Stimulated activated CD4-positive, alpha-beta T cell treated with anti-CD3 and anti-CD28 coated beads, TNF-alpha, amount 100 ng/mL, for 24 hours (primary cell): ENCODE measurements at places on chromosomes 5 and 9.
A peak's percentile ranks its signal among the peaks of the same experiment; 100 is the strongest.

- DNase-seq, result no peak
Measured at GRCh38 chr5:32339198-32339597, 26.5 kb upstream of the MTMR12 start.

DNA sequence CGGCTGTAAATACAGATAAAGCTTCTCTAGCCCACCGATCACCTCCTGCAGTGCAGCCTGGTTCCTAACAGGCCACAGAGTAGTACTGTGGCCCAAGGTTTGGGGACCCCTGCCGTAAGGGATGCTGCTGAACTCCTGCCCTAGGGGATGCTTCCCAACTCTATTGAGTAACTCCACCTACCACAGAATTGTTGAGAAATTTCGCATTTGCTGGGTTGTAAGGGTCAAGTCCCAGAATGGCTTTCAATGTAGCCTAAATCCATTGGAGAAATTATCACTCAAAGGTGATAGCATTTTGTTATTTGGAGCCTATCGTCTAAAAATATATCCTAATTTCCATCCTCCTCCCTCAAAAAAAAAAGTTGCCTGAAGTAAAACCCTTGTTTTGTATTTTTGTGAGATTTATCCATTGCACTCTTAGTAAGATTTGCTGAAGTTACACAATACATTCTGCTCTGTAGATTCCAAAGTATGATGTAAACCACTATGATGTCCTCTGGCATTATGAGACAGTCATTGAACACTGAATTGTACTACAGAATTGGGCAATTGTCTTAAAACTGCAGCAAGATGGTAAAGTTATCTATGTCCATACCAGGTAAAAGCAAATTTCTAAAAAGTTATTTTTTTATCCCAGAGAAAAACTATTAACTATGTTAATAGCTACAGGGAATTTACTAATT is 14.0 kb downstream of the ACTBL2 start:
- no peak for DNase-seq

DNA sequence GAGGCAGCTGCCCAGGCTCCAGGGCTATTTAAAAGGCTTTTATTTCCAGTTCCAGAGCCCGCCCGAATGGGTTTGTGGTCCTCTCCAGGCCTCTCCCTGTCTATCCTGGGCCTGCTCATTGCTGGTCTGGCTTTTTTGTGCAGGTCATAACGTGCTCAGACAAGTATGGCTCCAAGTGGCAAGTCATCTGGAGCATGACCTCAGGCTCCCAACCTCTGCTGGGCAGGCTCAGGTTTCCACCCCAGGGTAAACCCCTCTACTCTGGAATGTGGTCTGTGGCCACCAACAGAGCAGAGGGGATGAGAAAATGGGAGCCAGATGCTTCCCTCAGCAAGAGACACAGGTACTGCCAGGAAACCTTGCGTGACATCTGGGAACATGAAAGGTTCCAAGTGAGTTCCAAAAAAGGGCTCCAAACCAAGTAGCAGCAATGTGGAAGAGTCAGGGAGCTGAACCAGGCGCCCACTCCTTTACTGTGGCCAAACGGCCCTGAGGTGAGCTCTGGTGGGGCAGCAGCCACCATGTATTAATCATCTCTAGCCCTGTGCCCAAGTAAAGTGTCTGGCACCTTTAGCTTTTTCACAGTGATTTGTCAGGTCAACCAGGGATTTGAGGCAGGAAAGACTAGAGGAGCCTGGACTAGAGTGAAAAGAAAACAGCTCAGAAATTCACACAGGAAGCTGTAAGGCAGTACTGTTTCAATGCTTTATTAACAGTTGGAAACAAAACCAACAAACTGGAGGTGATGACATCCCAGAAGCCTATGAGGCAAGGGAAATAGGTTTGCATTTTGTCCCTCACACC is 25.7 kb downstream of the PCDHGC5 start:
- no peak for DNase-seq

DNA sequence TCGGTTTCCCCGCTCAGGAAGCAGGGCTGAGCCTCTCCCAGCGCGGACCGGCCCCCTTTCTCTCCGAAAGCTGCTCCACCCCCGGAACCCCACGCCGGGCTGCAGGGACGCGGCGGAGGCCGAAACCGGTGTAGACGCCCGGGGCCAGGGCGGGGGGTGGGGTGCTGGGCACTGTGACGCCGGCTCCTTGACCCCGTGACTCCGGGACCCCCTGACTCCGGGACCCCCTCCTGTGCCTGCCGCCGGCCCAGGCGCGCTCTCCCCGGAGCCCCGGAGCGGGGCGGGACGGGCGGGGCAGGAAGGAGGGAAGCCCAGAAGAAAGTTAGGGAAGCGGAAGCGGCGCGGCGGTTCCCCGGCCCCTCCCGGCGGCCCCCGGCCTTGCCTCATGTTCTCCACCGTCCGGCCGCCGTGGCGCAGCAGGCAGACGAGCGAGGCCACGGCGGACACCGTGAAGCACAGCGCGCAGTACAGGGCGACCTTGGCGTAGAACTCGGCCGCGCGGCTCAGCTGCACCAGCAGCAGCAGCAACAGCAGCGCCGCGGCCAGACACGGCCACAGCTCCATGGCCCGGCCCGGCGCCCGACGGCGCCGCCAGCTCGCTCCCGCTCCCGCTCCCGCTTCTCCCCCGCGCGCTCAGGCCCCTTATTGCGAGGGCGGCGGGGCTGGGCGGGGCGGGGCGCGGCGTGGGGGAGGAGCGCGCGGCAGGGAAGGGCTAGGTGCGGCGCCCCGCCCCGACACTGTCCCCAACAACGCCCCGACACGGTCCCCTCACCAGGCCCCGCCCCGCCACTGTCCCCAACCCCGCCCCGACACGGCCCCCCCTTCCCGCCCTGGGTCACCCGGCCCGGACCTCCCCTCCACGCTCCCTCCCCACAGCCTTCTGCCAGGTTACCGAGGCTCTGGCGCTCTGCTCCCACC is at the start of gene AGPAT2:
Gene AGPAT2, minus strand, starts transcription at position 664 of the 918 bp plus-strand sequence. Its CDS starts 100 bp downstream, at position 564.
- peak; percentile 77 for DNase-seq

DNA sequence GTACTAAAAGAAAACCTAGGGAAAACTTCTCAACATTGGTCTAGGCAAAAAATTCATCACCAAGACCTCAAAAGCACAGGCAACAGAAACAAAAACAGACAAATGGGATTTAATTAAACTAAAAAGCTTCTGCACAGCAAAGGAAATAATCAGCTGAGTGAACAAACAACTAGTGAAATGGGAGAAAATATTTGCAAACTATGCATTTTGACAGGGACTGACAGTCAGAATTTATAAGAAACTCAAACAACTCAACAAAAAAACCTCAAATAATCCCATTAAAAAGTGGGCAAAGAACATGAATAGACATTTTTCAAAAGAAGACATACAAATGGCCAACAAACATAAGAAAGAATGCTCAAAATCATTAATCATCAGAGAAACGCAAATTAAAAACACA is 189.4 kb downstream of the AUH start:
- DNase-seq, result no peak

GRCh38 chr9:14312719-14313377 is 1.1 kb downstream of the NFIB start:
- no peak for DNase-seq

DNA sequence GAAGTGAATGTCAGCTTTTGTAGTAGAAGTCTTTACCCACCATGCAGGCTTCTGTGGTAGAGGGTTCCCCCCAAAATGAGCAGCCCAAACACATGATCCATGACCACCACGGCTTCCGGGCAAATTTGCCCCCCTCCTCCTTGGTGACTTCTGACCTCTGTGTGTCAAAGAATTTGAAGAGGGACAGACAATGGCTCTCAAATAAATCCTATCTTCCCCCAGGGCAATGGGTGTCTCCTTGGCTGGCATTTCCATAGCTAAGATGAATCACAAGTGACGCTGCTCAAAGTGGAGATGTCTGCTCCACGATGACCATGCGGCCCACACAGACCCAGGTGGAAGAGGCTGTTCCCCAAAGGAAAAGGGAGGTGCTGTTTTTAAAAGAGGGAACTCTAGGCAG is 30.2 kb upstream of the BOD1 start:
- DNase-seq, result no peak

DNA sequence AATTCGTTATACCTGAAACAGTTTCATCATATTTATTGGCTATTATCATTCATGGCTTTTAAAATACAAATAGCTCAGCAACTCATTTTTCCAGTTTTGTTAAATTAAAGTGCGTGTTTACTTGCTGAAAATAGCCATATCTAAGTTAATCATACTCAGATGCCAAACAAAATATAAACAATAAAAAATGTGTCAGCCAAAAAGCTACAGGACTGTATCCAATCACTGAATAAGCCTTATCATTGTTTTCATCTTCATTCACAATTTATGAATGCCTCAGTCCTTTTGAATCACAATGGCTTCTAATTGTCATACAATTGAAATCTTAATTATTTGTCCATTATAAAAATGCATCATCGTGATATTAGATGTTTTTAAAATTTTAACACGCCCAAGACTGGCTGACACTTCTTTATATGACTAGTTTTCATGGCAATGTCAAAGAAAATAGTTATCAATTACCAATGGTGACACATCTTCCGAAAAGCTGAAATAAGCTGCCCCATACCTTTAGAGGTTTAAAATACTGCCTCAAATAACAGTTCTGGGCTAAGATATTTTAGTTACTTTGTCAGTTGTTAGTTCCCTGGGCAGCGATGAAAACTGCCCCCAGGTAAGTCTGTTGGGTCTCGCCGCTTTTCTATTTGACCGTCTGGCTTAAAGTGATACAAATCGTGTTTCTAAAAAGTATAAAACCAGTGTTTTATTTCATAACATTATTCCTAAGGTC is 1.8 kb downstream of the NFIB start:
- DNase-seq, result no peak

- DNase-seq, result no peak
Measured at GRCh38 chr9:99753436-99753835, 68.2 kb upstream of the NR4A3 start.

DNA sequence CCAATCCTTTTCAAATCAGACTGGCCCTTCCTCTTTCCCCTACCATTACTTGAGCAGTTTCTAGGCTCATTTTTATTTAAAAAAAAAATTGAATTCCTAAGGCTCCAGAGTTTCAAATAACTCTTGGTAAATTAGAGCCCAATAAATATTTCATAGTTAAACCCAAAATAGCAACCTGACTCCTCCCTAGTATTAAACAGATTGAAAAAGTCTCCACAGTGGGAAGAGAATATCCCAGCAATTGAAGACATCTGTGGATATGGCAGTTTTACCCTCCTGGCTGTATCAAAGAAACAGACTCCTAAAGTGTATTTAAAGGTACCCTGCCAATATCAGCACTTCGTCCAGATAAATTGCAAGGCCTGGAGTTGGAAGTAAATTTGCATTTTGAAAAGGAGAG is 52.7 kb upstream of the GDNF start:
- no peak for DNase-seq

- DNase-seq, result no peak
Measured at GRCh38 chr5:82748688-82749460, 328.3 kb downstream of the TMEM167A start.

DNA sequence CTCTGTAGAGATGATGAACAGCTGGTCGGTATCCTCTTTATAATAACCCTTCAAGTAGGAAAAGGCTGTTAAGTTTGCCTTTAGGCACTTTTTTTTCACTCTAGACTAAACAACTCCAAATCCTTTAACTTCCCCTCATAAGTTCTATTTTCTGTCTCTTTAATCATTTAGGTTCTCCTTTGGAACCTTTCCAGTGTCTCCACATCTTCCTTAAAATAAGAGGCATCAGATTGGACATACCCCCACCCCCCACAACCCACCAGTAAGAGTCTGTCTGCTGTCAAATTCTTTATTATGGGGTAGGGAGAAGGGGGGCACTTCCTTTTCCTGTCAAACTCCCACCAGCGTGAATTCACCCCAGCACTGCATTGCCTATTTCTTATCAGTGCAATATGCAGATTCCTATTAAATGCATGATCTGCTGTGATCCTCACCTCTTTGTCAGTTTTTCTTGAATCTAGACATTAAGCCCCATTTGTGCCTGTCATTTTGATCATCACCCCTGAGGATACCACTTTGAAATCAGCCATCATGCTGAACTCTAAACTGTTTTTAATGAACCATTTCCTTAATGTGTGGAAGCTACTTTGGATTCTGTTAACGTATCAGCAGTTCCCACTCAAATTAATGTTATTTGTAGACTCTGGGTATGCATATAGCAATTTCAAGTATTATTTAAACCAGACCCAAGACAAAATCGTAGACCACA is 212.2 kb downstream of the PDZD2 start:
- DNase-seq, result no peak

- DNase-seq, result no peak
Measured at GRCh38 chr9:31136524-31136923, 1247.9 kb upstream of the ACO1 start.

GRCh38 chr5:39019254-39019653 is 54.9 kb downstream of the RICTOR start:
- no peak for DNase-seq

DNA sequence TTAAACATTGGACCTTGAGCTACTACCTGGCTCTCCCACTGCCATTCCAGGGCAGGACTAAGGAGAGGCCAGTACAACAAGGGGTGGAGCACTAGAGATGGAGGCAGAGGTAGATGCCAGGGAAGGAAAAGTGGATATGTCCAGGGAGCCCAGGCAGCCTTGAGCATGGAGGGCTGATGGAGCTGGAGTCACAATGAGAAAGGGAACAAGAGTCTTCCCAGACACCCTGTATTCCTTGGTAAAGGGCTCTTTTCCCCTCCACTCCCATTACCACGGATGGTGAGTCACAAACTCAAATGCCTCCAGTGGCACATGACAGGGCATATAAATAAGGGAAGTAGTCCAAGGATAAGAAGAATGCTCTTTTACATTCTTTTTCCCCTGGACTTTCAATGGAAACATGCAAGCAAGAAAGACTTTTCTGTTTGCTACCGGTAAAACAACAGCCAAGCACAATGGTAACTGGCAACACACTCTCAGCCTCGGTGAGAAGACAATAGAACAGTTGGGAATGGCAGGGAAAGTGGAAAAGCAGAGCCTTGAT is 16.7 kb downstream of the ERAP1 start:
- DNase-seq, result no peak

- DNase-seq, result no peak
Measured at GRCh38 chr5:73883646-73884045, 257.6 kb downstream of the ARHGEF28 start.

DNA sequence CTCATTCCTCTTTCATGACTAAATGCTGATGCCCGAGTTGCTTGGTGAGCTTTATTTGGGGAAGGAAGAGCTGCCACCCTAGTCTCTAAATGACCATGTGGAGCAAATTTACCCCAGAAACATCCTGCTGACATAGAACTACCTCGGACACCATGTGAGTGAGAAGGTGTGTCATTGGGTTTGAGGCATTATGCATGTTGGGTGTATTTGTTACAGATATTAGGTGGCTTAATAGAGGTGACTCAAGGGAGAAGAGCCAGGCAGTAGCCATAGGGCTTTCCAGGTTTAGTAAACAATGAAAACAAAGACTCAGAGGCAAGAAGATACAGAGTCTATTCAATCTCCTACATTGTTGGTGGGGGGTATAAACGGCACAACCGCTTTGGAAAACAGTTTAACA is 581.5 kb downstream of the CCDC171 start:
- DNase-seq, result no peak

DNA sequence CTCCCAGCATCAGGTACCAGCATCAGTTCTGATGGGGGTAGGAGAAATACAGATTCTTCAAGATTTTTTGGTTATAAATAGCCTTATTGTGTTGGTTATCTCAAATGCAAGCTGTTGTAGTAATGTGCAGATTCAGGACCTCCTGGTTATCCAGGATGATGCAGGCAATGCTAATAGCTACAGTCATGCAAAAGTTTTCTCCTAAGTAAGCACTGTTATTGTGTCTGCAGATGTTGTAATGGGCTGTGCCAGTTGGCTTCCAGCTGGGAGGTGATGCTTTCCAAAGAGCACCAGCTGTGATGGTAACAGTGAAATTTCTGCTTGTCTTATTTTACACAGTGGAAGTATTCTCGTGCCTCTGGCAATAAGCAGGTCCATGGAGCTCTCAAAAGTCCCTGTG is 719.2 kb upstream of the CTNND2 start:
- no peak for DNase-seq

- DNase-seq, result no peak
Measured at GRCh38 chr5:169943026-169943425, 37.3 kb downstream of the INSYN2B start.
